Stimulated activated CD4-positive, alpha-beta T cell treated with anti-CD3 and anti-CD28 coated beads, Interleukin-15, amount 100 ng/mL, for 1 hour (primary cell): ENCODE measurements at places on chromosomes 12 and 14.

- DNase-seq: no peak
These were observed 81.4 kb upstream of the KRAS start for GRCh38 chr12:25332143-25332542.

- no peak for DNase-seq
These were observed 120.2 kb upstream of the DNM1L start for GRCh38 chr12:32558903-32559302.

DNA sequence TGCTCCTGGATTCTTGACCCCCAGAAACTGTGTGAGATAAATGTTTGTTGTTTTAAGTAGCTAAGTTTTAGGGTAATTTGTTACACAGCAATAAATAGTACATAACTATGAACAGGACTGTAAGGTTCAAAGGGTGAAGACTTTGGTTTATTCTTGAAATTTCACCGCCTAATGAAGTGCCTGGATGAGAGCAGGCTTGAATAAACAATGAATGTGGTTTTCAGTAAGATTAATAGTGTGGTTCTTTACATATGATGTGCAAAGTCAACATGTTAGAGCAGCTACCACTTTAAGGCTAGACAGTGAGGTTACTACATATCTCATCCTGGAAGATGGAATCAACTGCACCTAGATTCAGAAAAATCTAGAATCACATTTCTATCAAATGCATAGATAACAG lies 145.2 kb upstream of the BTG1 start:
- no peak for DNase-seq

- no peak for DNase-seq
These were observed 298.2 kb downstream of the RPAP3 start for GRCh38 chr12:47407463-47408129.

DNA sequence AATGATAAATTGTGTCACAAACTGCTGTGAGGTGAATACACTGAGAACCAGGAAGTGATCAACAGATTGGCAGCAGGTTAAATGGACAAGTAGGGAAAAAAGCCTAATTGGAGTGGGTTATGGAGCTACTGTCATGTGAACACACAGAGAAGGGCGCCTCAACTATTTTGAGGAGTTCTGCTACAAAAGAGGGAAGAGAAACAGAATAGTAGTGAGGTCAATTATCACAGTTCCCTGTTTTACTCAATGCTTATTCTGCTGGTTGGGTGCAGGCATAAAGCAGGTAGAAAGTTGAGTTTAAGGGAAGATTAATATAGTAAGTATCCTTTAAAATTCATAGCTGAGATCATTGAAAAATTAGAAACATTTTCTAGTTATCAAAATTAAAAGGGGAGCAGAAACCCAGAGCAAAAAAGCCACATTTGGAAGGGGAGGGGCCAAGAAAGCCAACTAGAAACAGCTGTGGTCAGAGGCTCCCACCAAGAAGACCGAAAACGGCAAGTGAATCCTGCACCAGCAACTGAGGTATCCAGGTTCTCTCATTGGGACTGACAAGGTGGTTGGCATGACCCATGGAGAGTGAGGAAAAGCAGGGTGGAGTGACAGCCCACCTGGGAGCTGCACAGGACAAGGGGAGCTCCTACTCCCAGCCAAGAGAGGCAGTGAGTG lies 105.7 kb downstream of the ZC3H14 start:
- DNase-seq: no peak

- DNase-seq: no peak
These were observed 146.8 kb upstream of the C14orf180 start for GRCh38 chr14:104432611-104433231.

DNA sequence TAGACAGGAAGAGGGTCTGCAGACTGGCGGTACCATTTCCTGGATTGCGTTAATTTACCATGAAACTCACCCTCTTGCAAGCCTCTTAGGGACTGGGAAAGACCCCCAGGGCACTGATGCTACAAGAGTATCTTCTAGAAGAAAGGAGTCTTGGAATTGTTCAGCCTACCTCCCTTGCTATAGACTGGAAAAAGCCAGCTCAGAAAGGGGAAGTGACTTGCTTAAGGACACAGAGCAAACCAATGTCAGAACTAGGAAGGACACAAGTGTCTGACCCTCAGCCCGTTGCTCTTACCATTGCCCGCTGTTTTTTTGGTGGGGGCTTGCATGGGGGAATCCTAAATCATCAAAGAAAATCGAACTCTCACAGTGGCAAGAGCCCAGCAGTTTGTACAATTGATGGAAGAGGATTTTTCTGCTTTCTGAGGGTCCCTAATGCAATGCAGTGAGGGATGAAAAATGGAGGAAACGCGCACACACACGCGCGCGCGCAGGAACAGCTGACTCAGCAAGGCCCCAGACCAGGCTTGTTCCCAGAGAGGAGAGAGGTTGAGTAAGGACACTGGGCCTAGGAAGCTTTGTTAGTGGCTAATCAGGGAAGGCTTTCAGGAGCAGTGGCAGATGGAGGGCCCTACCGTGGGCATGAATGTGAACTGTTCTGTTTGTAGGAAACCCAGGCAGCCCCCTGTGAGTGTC lies 50.9 kb downstream of the RIN3 start:
- DNase-seq: no peak

- no peak for DNase-seq
These were observed 910.4 kb downstream of the VRK1 start for GRCh38 chr14:97707603-97708002.

DNA sequence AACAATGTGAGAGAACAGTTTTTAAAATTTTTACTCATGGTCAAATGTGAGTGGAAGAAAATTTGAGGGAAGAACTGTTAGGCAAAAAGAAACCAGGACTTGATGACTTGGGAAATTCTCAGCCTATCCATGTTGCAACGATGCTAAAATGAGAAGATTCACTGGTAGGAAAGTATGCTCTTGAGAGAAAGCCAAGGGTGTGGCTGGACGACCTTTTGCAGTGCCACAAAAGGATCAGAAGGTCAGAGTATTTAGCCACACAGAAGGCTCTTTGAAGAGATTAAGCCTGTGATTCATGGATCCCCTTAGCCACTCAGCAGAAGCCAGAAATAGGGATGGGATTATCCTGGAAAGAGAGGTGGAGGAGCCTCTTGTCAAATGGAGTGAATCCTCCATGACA lies 336.8 kb downstream of the LRIG3 start:
- DNase-seq: no peak

DNA sequence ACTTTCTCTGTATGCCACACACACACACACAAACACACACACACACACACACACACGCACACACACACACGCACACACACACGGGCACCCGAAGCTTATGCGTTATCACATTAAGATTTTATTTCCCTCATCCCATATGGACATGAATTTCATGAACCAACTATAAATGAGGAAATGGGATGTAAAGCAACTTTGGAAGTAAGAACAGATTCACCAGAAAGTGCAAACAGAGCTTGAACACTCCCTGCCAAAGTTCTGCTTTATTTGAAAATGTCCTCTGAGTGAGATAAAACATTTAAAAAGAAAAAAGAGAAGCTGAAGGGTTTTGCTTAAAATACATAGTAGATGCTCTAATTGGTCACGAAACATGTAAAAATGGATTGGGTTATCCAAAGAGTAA lies 90.4 kb upstream of the OTX2 start:
- DNase-seq: no peak

- DNase-seq: no peak
These were observed 313.0 kb downstream of the NAV3 start for GRCh38 chr12:78143717-78144116.

DNA sequence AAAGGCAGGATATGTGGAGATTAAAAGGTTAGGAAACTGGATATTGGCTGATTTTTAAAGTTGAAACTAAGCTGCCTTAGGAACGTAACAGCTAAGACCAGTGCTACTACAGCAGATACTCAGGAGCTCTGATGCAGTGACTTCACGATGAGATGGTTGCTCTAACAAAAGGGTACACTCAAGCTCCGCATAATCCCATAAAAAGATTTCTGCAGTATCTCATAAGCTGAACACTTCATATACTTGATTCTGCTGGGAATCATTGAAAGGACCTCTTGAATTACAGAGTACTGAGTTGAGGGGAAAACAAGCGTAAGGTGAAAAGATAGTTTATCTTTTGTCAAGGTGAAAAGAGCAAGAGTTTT lies 3.7 kb downstream of the RNF10 start:
- no peak for DNase-seq

GRCh38 chr14:81516986-81517797 lies 16.5 kb downstream of the SEL1L start:
- DNase-seq: no peak

DNA sequence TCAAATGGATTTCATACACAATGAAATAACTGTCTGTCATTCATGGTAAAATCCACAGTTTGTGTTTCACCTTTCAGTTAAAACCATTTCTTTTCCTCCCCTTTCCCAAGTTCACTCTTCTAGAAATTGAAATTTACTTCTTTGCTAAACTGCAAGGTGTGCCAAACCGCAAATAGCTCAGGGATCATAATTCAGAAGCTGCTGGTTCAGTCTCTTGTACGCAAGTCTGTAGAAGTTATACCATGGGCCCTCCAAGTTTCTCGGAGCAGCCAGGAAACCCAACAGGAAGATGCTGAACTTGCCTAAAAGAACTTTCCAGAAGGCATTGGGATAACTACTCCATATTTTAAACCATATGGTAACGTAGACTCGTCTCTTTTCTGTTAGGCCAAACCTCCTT lies 268.9 kb downstream of the FLRT2 start:
- no peak for DNase-seq

DNA sequence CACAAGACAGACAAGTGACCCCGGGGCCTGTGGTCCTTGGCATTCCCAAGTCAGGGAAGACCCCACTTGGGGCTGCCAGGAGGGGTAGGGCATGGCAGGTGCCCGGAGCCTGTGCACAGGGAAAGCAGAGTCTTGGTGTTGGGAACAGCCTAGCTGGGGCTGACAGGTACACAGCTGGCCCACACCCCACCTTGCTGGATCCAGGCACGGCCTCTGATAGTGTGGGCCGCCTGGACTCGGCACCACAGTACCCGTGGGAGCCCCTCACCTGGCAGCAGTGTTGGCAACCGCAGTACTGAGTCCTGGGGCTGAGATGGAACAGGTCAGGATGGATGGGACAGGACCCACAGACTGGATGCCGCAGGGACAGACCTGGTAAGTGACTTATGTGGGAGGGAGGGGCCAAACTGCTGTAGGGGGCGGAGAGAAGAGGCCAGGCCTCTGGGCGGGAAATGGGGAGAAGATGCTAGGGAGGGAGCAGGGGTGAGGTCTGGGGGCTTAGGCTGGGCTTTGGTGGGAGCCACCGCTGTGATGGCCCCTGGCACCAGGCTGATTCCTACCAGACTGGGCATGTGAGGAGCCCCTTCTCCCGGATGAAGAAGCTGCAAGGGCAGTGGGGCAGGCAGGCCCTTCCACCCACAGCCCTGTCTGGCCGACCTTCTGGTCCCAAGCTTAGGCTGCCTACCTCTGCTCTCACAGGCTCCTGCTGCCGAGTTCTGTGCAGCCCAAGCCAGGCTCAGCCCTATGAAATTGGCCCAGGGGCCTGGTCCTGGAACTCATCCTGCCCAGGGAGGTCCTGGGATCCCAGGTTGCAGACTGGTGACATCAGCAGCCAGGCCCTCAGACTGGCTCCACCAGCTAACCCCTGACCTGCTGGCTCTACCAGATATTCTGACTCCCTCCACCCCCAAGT lies at the start of gene TGM1:
Gene TGM1 (minus strand): TSS at position 357 of the 913 bp plus-strand sequence. CDS start 825 bp downstream, outside the sequence.
- DNase-seq: no peak

DNA sequence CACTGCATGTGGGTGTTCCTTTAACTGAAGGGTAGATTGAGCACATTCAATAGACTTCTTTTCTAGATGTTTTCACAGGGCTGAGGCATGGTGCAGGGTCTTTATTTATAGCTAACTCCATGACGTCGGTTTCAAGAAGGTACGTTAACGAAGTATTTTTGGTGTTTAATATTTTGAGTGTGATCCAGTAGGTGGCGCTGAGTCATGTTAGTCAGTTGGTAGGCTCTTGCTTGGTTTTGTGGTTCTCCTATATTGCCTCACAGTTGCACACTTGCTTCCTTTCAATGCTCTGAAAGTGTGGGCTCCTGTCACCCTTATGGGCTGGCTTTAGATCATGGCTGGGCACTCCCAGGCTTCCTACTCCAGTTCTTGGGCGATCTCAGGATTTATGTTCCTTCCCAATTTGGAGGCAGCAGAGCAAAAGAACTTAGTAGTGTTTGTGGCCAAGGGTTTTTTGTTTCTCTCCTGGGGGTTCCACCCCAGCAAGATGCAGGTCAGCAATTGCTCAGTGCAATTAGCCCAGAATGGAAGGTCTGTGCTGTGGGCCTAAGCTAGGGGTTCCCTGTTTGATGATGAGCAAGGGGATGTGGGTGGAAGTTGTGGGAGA lies 471.6 kb upstream of the FOXG1 start:
- no peak for DNase-seq

DNA sequence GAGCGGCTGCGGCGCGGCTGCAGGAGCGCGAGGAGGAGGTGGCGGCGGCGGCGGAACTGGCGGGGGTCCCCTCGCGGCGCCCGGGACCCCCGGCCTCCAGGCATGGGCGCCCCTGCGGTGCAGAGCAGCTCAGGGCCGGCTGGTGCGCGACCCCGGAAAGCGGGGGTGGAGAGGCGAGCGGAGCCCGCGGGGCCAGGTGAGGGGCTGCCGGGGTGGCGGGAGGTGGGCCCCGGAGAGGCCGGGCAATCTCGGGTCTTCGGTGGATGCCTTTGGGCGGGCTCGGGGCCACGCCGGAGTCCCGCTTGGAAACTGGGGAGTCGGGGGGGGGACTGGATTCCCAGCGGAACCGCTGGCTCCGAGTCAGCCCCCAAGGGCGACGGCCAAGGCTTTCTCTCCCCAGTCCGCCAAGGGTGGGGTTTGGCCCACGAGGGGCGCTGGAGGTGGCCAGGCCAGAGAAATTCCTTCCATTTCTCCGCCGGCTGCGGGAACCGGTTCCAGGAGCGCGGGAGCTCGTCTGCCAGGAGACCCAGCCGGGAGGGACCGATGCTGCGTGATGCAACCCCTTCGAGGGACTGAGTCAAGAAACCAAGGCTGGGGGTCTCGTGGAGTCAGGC lies 13.9 kb upstream of the NR4A1 start:
- no peak for DNase-seq

- DNase-seq: no peak
These were observed 9.1 kb upstream of the FBLN5 start for GRCh38 chr14:91956616-91957015.

- DNase-seq: no peak
These were observed 11.4 kb downstream of the GLT1D1 start for GRCh38 chr12:128864516-128865186.
